Hepatocyte (in vitro differentiated cells): ENCODE measurements at places on chromosomes 3 and 15. TPM values are rescaled to one million over a fixed set of nuclear protein-coding genes. Genes with fewer than 3 reads are reported as not detected.

The DPPA2 gene
- total RNA-seq, result not detected in 2 replicates

The SLC51A gene
- 3.9 and 6.3 TPM in 2 replicates for total RNA-seq

The CLEC3B gene
- 0.64 and 1.3 TPM in 2 replicates for total RNA-seq

The ITIH3 gene
- total RNA-seq, result 53.6 and 63.3 TPM in 2 replicates

The MEIS2 gene
- total RNA-seq, result 30.0 and 33.5 TPM in 2 replicates

The TJP1 gene
- total RNA-seq, result 75.2 and 88.7 TPM in 2 replicates

The SATB1 gene
- 26.4 and 30.7 TPM in 2 replicates for total RNA-seq
